Retina (tissue), 1 donor: ENCODE measurements at places on chromosomes 2 and 18.

DNA sequence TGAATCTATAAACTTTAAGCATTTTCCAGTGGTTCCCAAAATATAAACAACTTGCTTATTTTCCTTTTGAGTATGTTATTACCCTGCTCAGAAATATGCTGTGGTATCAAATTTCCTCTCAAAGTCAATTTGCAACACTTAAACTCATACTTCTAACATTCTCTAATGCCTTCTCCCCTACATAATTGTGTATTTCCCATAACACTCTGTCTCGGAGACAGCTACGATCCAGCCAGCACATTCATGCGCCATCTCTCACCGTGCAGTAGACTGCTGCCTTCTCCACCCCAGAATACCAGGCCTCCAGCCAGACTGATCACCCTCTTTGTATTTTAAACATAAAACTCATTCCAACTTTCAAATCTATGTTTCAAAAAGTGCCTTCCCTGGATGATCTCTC, 41.8 kb downstream of the TIMM21 start:
- DNase-seq = no peak

DNA sequence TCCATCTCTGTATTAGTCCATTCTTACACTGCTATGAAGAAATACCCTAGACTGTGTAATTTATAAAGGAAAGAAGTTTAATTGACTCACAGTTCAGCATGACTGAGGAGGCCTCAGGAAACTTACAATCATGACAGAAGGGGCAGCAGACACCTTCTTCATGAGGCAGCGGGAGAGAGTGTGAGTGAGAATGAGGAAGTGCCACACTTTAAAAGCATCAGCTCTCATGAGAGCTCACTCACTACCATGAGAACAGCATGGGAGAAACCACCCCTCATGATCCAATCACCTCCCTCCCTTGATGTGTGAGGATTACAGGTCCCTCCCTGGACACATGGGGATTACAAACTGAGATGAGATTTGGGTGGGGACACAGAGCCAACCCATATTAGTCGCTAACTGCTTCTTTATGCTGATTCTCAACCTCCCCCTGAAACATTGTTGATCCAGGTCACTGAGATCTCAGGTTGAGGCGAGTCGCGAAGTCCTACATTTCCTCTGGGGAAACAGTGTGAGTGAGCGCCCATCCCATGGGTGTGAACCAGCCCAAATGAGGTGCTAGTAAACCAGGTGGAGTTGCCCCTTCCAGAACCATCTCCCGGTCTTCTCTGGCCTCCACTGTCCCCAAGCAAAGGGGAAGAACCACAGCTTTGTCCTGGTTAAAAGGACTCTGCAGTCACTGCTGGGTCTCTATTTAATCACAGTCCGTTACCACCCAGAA, 123.8 kb downstream of the CAPN13 start:
- DNase-seq = no peak

DNA sequence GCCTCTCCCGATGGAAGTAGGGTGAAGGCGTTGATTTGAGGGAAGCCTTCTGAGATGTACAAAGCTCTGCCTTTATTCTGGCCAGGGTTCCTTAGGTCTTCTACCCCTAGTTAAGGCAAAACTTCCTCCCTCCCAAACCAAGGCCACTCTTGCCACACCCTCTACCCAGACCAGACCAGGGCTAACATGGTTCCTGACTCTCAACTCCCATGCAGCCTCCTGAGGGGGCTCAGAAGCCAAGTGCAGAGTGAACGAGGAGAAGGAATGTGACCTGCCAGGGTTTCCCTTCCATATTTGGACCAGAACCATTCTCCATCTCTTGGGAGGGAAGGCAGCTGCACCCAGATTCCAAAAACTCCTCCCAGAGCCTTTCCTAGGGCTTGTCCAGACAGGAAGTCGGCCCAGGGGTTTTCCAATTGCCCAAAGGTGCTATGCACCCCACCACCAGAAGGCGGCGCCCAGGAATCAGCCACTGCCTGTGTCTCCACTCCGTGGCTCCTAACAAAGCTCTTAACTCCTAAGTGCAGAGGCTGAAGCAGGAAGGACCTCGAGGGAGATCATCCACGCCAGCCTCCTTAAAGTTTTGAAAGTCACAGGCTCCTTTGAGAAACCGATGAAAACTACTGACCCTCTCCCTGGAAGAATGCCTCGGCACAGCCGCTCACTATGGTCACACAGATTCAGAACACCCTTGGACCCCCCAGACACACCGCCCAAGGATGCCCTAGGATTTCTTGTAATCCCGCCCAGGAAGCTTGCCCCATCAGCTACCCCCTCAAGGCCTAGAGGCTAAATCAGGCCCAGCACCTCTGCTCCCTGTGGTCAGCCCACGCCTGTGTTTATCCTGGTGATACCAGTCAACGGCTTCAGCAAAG, 157.8 kb downstream of the SMAD2 start:
- DNase-seq = peak; percentile 32

- no peak for DNase-seq
Measured at GRCh38 chr18:11666176-11666575, 22.9 kb upstream of the GNAL start.

DNA sequence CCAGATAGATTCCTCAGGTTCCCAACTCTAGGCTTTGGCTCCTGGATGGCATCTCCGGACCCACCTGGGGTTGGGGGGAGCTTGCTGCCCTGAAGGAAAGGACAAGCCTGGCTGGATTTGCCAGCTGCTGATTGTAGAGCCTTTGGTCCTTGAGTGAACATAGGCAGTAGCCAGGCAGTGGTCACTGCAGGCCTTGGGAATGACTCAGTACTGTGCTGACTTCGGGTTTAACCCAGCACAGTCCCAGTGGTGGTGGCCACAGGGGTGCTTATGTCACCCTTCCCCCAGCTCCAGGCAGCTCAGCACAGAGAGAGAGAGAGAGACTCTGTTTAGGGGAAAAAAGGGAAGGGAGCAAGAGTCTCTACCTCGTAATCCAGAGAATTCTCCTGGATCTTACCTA, 27.7 kb upstream of the ACTR2 start:
- no peak for DNase-seq

DNA sequence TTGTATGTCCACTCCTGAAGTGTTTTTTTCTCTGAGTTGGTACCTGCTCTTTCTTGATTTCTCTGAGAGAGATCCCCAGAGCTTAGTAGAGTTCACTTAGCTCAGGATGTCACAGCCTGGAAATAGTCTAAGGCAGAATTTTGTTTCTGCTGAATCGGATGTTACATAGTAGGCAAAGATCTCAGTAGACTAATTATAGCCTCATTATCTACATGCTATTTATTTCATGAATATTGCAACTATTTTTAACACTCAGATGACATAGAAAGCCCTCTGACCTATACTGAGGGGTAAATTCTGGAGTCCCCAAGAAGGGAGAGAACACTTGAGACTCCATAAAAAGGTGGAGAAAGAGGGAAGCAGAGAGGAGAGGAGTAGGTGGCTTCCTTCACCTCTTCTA, 160.2 kb downstream of the FHOD3 start:
- no peak for DNase-seq

- DNase-seq = no peak
Measured at GRCh38 chr2:160006475-160006874, 55.9 kb downstream of the PLA2R1 start.

DNA sequence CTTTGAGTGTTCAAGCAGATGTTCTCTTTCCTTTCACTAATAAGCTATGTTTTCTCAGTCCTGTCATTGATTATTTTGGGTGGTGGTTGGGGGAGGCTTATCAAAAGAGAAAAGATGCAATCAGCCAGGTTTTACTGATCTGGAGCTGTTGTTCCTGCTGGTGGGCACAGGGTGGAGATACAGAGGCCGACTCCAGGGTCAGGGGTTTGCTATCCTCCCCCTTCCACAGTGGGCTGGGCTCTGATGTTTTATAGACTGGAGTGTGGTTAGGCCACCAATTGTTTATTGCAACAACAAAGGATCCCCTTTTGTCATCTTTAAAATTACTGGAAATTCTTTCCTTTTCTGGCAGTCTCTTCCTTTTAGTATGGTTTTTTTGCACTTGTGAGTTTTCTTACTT, 120.5 kb downstream of the TANC1 start:
- no peak for DNase-seq

GRCh38 chr2:222058819-222059445, 239.9 kb downstream of the PAX3 start:
- no peak for DNase-seq

DNA sequence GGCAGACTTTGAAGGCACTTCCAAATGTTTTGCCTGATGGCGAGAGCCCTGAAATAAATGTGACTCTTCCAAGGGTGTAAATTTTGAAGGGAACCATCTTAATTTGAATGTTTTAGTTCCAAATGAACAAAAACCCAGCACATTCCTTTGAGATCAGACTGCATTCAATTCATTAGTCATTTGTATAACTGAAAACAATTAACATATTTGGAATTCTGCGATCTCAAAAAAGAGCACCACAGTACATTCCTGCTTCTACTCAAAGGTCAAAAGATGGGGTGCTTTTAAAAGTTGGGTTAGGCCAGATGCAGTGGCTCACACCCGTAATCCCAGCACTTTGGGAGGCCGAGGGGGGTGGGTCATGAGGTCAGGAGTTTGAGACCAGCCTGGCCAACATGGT, 38.2 kb upstream of the CHRNA1 start:
- no peak for DNase-seq

DNA sequence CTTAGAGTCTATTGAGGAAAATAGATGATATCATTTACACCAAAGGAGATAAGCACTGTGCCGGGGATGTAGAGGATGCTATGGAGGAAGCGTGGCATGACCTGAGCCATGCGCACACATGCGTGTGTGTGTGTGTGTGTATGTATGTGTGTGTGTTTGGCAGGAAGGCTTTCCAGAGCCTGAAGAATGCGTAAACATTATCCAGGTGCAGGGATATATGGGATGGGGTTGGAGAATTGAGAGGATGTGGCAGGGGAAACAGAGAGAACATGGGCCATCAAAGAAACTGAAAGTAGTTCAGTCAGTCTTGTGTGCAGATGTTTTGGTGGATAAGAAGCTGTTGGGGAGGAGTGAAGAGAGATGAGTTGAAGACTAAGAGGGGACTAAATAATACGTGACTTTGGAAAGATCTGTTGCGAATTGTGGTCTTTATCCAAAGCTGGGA, 9.3 kb upstream of the STAT1 start:
- no peak for DNase-seq

DNA sequence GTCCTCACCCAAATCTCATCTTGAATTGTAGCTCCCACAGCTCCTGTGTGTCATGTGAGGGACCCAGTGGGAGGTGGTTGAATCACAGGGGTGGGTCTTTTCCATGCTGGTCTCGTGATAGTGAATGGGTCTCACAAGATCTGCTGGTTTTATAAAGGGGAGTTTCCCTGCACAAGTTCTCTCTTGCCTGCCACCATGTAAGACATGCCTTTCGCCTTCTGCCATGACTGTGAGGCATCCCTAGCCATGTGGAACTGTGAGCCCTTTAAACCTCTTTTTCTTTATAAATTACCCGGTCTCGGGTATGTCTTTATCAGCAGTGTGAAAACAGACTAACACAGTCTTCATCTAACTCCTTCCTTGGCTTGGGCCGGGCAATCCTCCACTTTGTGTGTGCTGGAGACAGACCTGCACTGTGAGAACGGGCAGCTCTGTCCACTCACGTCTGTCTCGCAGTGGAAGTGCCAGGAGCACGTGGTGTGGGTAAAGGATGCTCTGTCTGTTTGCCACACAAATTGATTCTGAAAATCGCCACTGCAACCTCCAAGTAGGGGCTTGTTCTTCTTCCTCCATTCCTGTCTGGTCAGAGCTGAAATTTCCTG, 47.6 kb upstream of the OTOS start:
- DNase-seq = no peak

DNA sequence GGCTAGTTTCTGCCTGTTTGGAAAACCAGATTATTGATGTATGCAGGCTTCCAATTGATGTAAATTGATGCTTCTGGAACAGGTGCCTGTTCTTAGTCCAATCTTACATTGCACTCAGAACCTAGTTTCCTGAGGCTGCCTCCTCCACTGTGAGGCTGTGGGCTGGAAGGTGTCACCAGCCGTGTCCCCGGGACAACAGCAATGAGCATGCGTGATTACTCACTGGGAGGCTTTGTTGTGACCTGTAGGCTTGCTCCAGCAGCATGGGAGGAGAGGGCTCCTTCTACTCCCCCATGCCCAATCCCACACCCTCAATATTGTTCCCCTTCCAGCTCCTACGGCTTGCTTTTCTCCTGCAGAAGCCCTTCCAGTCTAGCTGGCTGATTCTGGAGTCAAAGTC, 11.1 kb downstream of the RSAD2 start:
- DNase-seq = no peak

DNA sequence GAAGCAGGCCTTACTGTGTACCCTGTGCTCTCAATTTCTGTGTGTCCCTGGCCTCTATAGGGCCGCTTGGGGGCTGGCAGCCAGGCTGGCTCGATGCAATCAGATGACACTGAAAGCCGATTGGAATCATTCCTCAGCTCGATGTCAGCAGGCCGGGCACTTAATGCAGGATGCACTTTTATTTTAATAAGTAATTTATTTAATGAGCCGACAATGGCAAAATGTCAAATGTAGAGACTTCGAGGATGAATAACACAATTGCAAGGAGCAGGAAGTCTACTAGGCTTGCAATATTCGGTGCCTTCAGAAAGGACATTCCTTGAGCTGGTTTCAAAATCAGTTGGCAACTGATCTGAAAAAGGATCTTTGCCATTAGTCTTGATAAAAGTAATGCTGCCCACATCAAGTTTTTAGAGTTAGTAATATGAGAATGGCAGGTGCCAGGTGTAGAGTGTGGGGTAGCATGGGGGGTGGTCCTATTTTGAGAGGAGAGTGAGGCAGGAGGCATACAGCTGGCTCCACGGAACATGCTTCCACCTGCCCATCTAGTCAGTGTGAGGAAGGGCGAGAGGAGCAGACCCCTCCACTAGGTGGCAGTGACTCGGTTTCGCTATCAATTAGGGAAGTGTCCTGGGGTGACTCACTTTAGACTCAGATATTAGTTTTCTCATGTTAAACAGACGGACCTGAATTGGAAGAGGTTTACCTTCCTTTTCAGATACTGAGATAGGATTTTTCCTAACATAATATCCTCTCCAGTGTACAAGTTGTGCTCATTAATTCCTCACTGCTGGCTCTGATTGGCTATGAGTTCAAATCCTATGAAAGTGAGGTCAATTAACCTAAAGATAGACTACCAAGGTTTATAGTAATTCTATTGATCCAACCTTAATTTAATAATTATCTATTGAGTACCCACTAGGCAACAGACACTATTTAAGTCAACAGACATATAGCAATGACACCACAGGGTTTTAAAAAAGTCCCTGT, 80.9 kb downstream of the NABP1 start:
- no peak for DNase-seq

DNA sequence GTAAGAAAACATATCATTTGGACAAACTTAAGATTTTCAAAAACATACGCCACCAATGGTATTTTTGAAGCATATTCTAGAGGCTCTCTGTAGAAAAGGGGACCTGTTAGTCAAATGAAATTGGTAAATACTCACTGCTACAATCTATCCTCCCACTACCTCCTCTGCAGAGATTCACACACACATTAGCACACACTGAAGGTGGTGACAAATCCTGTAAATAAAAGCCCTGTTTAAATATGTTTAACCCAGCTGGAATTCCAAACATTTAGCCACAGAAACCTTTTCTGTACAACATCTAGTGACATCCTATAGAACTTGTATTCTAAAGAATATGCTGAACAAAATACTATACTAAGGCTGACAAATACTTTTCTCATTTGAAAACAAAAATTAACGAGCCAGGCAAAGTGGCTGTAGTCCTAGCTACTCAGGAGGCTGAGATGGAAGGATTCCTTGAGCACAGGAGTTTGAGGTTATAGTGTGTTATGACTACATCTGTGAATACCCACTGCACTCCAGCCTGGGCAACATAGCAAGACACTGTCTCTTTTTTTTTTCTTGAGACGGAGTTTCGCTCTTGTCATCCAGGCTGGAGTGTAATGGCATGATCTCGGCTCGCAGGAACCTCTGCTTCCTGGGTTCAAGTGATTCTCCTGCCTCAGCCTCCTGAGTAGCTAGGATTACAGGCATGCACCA, 25.9 kb downstream of the ALS2 start:
- DNase-seq = no peak
